NCI-H1417 (cell line): ENCODE measurements at places on chromosomes 5 and 9.

DNA sequence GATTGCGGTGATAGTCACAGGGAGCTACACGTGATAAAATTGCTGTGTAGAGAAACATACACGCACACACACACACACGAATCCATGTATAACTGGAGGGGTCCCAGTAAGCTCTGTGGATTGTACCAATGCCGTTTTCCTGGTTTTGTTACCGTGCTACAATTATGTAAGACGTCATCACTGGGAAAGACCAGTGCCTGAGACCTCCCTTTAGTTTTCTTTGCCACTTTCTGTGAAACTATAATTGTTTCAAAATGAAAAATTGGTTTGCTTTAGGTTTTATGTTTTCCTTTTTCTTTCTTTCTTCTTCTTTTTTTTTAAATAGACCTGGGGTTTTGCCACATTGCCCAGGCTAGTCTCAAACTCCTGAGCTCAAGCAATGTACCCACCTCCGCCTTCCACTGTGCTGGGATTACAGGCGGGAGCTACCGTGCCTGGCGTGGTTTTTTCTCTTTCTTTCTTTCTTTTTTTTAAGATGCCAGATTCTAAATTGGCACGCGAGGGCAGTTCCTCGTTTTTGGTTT lies 21.3 kb downstream of the OR2V2 start:
- no peak for DNase-seq

DNA sequence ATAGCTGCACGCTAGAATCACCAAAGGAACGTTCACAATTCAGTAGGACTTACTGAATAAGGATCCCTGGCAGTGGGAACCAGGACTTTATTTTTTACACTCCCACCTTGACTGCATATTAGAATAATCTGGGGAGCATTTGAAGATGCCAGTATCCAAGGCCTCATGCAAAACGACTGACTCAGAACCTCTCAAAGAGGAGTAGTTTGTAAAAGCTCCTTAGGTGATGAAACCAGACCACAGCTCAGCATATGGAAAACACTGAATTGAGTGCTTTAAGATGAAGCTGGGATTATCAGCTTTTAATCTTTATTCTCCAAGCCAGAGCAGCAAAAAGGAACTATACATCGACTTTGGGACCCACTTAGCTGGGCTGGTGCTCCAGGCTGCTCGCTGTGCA lies 288.3 kb downstream of the MLLT3 start:
- DNase-seq, result no peak

- DNase-seq, result no peak
These were observed 19.1 kb downstream of the TMEM38B start for GRCh38 chr9:105713260-105714019.

GRCh38 chr5:124156415-124156996 lies 589.9 kb downstream of the ZNF608 start:
- DNase-seq, result no peak

DNA sequence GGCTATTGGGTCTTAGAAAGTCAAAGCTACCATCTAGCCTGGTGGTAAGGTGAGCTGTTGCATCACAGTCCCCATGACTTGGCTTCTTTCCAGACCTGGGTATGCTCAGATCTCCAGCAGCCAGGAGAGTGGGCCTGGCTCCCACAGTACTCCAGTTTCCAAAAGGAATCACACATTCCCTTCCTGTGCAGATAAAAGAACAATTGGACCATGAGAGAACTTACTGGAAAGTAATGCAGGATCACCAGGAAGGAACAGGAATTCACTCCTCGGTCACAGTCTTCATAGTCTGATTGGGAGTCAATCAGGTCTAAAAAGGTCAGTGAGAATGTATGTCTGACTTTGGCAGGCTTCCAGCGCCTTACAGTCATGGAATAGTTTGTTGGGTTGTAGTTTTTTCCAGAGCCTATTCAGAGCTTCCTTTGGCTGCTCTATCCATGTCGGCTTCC lies 47.8 kb upstream of the CD180 start:
- DNase-seq, result peak; percentile 51

- no peak for DNase-seq
These were observed 27.4 kb downstream of the ASTN2 start for GRCh38 chr9:117387422-117387821.

- no peak for DNase-seq
These were observed 4.3 kb downstream of the RHOBTB3 start for GRCh38 chr5:95735406-95735805.

DNA sequence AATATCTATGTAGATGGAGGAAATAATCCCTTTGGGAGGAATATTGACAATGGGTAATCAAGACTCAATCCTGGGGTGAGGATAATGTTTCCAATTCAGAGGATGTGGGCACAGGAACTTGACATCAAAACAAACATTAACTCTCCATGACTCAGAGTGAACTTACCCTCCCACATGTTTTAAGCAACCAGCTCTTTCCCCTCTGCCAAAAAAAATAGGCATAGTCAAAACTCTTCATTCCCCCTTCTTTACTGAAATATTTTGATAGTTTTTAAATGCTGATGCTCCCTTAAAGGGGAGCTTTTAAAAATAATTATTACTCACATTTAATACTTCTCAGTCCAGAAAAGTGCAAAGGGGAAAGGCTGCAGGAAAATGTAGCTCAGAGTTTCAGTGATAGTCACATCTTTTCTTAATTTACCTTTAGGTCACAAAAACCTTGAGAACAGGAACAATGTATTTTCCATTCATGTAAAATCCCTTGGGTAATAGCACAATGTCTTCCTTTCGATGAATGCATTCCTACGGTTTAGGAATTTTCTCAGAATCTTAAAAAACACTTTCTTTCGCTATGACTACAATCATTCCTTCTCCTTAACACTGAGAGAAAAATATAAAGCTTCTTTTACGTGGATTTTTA lies 298.4 kb upstream of the GRAMD2B start:
- DNase-seq, result peak; percentile 24

DNA sequence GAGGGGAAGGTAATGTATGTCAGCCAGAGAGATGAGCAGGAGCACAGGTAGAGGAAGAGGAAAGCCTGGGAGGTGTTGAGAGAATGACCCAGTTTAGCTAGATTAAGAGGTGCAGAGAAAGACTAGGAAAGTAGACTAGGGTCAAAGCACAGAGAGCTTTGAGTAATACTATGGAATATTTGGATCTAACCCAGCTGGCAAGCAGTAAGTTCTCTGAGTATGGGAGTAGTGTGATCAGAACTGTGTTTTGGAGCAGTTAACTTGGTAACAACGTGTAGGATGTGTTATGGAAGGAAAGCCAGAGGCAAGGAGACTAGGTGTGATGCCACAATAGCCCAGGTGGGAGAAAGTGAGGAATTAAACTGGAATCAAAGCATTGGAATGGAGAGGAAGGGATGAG lies 84.9 kb upstream of the PTGER4 start:
- no peak for DNase-seq
